ENCODE measurements at places on chromosomes 7 and 10.

- no peak for DNase-seq
These were observed 1126.3 kb downstream of the SORCS1 start for GRCh38 chr10:106038246-106038645.

GRCh38 chr10:96473866-96474265 lies 39.9 kb downstream of the TLL2 start:
- DNase-seq, result no peak

DNA sequence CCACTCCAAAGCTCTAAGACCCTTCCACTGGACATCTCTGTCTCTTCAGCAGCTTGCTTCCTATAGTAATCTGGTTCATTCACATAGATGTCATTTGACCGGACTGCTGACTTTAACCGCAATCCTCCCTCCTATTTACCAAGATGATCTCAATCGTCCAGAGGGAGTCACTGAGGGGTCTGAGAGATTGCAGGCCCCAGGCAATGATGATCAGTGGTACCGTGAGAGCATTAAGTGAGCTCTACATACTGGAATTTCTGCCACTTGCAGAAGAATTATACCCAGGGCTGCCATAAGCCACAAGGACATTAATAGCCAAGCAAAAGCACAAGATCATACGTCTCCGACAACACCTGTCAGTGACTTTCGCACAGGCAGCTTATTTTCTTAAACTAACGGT lies 245.9 kb downstream of the SFMBT2 start:
- DNase-seq, result no peak

- no peak for DNase-seq
These were observed 59.5 kb downstream of the HBP1 start for GRCh38 chr7:107228291-107228690.

DNA sequence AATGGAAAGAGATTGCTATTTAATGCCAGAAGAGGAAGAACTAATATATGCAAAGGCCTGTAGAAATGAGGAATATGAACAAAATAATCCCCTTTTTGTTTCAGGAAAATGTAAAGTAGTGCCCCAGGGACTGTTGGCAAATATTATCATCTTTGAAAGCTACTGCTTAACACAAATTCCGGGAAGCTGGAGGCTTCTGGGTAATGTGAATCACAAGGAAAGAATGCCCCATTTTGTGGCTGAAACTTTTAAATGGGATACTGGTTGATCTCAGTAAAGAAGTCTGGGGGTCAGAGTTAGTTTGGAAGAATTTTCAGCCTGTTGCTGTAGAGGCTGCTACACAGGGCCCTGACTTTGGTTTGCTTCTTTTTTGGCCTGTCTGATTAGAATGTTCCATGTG lies 141.0 kb downstream of the PTEN start:
- DNase-seq, result no peak

DNA sequence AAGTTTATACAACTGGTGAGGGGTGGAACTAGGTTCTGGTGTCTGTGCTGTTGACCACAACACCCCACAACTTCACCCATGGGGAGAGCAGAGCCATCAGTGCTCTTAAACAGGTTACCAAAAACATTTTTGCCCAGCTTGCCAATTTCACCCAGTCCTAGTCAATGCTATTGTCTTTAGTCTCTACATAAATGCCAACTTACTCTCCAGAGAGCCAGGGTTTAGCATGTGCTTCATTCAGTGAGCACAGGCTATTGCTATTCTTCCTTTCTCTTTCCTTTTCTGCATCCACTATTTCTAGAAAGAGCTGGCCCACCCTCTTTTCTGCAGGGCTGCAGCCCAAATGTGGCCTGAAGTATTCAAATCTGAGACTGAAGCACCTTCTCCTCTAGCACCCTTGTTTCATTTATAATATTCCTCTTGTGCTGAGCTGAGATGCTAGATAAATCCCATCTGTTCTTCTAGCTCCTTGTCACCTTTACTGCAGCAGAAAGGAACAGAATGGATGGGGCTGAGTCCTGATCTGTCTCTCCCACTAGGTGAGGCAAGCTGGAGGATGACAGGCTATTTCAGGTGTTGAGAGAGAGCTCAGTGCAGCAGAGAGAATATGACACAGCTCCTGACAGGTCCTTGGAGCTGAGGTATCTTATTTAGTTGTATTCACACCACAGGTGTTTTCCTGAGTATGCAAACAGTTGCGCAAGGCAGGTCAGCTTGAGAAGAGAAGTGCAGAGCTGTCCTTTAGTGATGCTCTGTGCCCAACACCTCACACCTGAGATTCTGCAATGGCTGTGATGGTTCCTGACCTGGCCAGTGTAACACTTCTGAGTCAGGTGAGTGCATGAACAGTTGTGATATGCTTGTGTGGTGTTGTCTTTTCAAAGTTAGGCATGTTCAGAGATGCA lies 819.2 kb downstream of the CCSER2 start:
- DNase-seq, result no peak

DNA sequence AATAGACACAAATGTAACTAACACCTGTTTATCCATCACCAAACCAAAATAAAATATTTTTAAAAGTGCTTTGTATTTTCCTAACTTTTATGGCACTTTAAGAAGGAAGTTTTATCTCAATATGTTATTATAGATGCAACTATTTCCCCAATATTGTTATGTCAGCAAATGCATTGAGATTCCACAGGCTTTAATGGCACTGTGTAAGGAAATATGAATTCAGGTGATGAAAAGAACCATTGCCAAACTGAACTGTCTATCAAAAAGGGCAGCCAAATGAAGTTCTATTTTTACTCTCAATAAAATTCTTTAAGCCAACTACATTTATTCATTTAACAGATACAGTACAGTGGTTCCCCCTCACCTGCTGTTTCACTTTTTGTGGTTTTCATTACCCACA lies 67.2 kb upstream of the OIT3 start:
- no peak for DNase-seq

- DNase-seq, result no peak
These were observed 37.8 kb downstream of the ABCA13 start for GRCh38 chr7:48209004-48209600.

- DNase-seq, result no peak
These were observed 163.3 kb downstream of the TCERG1L start for GRCh38 chr10:131148270-131148669.

GRCh38 chr10:132932461-132933307 lies 9.7 kb downstream of the CFAP46 start:
- DNase-seq, result peak; percentile 81

- DNase-seq, result no peak
These were observed 55.5 kb downstream of the TACR2 start for GRCh38 chr10:69361303-69361614.

GRCh38 chr7:87853237-87853864 lies 22.8 kb downstream of the SLC25A40 start:
- no peak for DNase-seq

DNA sequence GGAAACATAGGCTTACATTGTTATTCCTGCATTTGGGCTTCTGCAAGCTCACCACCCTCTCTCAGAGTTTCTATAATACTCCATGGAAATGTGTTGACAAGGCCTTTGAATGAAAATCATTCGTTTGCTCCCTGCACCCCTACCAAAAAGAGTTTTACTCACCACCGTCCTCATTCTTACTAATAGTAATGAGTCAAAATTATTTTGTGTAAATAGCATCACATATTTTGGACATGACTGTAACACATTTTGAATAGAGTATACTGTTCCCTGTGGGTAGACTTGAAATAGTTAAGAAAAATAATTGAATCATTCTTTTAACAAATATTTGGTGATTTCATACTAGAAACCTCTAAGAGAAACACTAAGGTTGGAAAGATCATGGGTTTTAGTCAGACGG lies 84.6 kb downstream of the AKAP9 start:
- DNase-seq, result no peak

- no peak for DNase-seq
These were observed 35.8 kb downstream of the ACSL5 start for GRCh38 chr10:112409755-112410154.

GRCh38 chr7:37916673-37917660 lies at the start of gene SFRP4:
Gene SFRP4 (minus strand): TSS chr7:37916817. CDS start chr7:37916537, 280 bp downstream.
- DNase-seq, result no peak

DNA sequence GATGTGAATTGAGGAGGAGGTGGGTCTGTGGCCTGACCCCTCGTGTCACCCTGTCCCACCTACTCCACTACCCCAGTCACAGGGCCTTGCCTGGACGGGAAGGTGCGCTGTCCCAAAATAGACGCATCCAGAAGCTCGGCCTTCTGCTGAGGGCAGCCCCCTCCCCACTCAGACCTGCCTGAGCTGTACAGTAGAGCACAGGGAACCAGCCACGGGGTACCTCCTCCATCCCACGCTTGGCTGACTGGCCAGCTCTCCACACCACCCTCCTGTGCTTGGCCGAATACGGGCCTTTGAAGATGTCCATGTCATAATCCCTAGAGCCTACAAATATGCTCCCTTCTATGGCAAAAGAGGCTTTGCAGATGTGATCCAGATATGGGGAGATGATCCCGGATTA lies 88.3 kb downstream of the CHST15 start:
- peak; percentile 68 for DNase-seq

DNA sequence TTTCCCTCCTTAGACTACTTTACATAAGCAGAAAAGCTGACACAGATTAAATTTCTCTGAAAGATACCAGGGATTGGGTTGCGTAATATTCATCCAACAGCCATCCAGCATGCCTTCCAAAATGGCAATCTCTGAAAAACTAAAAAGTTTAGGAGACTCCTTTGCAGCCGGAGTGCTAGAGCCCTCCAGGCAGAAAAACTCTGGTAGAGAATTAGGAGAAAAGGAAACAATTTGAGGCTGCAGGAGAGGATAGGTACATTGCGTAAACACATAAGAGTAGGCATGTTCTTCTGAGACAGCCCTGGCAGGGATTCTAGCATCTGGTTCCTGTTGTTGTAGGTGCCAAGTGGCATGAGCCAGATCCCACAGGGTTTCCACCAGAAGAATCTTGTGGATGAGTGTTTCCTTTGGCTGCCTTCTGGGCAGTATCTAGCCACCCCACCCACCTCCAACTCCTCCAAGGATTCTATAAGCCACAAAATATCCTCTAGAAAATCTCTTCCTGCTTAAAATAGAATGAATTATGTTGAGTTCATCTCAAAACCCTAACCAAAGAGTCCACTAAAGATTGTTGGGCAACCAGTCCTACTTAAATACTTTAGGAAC lies 402.4 kb downstream of the HGF start:
- no peak for DNase-seq

GRCh38 chr7:40299097-40299496 lies 164.3 kb downstream of the SUGCT start:
- no peak for DNase-seq

DNA sequence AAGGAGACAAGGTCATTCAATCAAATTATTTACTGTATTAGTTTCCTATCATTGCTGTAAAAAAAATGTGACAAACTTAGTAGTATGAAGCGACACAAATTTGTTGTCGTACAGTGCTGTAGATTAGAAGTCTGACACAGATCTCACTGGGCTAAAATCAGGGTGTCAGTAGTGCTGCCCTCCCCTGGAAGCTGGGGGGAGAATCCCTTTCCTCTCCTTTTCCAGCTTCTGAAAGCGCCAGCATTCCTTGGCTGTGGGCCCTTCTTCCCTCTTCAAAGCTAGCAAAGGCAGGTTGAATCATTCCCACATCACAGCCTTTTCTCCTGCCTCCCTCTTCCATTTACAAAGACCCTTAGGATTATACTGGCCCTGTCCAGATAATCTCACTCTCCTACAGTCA lies 28.0 kb downstream of the VPS41 start:
- no peak for DNase-seq

GRCh38 chr7:94375691-94376090 lies 19.0 kb upstream of the COL1A2 start:
- DNase-seq, result no peak

DNA sequence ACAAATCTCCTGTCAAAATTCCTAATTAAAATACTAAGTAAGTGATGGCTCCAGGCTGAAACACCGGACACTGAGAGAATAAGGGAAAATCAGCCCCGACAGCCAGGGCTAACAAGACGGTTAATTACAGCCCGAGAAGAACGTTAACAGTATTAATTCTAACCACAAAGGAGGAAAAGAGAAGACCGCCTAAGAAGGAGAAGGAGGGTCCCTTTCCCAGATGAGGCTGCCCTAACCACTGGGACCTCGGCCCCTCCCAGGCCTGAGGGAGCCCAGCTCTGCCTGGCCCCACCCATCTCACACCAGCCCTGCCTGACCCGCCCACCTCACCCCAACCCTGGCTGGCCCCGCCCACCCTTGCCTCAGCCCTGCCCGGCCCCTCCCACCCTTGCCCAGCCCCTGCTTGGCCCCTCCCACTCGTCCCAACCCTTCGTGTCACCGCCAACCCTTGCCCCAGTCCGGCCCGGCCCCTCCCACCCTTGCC lies 51.3 kb downstream of the PWWP2B start:
- DNase-seq, result no peak

DNA sequence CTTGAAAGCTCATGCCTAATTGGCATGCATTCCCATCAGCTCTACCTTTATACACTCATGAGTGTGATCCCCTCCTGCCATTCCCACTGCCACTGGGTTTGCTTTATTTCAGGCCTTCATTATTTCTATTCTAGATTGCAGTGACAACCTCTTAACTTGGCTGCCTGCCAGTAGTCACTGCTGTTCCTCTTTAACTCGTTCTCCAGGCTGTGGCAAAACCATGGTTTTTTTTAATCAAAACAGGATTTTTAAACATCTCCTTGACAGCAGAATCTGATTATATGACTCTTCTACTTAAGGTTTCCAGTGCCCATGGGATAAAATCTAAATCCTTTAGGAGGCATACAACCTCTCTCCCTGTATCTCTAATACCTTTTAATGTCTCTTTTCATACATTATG lies 223.7 kb upstream of the PCDH15 start:
- no peak for DNase-seq

DNA sequence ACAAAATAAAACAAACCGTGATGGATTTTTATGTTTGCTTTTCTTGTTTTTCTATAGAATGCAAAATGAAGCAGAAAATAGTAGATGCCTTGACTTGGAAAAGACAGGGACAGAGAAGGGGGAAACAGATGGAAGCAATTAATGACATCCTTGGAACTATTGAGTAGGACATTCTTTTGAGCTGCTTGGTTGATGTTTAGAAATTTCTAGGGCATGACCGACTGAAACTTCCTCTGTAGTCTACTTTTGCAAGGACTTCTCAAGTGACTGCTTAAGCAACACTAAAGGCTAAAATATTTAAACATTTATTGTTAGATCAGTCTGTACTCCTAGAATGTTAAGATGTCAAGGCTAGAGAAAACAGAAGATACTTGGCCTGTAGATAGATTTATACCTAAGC lies 49.4 kb downstream of the VCL start:
- DNase-seq, result no peak

- DNase-seq, result no peak
These were observed 65.2 kb downstream of the AOAH start for GRCh38 chr7:36659172-36659516.

DNA sequence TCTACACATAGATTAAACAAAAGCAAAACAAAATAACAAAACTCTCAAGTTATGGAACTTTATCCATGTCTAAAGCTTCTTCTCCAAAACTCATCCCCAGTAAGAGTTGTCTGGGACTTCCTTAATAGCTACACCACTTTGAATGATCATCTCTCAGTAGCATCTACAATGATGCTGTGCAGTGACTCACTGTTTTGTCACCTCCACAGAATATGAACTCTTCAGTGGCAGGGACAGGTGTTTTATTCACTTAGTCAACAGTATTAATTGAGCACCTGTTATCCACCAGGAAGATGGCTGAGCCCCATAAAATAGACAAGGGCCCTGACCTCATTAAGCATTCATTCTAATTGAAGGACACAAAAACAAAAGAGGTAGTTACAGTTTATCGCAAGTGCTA lies 350.7 kb downstream of the ELMO1 start:
- no peak for DNase-seq

- no peak for DNase-seq
These were observed 238.2 kb upstream of the GRB10 start for GRCh38 chr7:51020944-51021343.

GRCh38 chr7:7352845-7353244 lies 170.5 kb downstream of the C1GALT1 start:
- DNase-seq, result no peak

- no peak for DNase-seq
These were observed 60.0 kb upstream of the CYP2C18 start for GRCh38 chr10:94623572-94623971.
